ENCODE measurements at places on chromosomes 6 and 20. TPM values are rescaled to one million over a fixed set of nuclear protein-coding genes. Genes with fewer than 3 reads are reported as not detected.

Gene SIGLEC1
- not detected for polyA plus RNA-seq

Gene OPRM1
- polyA plus RNA-seq = not detected

Gene GGTLC1
- not detected for polyA plus RNA-seq

Gene EDN1
- 18.0 TPM for polyA plus RNA-seq

Gene ACOT13
- 41.5 TPM for polyA plus RNA-seq

Gene CYP39A1
- 1.5 TPM for polyA plus RNA-seq

Gene PCSK2
- not detected for polyA plus RNA-seq

Gene SNX9
- 25.3 TPM for polyA plus RNA-seq

Gene SOX18
- polyA plus RNA-seq = not detected

Gene WFDC8
- polyA plus RNA-seq = not detected

Gene MYCT1
- 0.05 TPM for polyA plus RNA-seq

Gene LBP
- not detected for polyA plus RNA-seq

Gene KHDRBS2
- not detected for polyA plus RNA-seq

Gene PRKN
- 0.19 TPM for polyA plus RNA-seq

Gene NFKBIE
- polyA plus RNA-seq = 6.5 TPM

Gene ZNF311
- 2.7 TPM for polyA plus RNA-seq

Gene VGLL2
- not detected for polyA plus RNA-seq

Gene NOL7
- 45.3 TPM for polyA plus RNA-seq

Gene PLCB4
- 3.1 TPM for polyA plus RNA-seq

Gene C6orf52
- not detected for polyA plus RNA-seq

Gene WFDC5
- polyA plus RNA-seq = 2.4 TPM

Gene MKKS
- polyA plus RNA-seq = 24.8 TPM

Gene SLC17A1
- not detected for polyA plus RNA-seq

Gene MUCL3
- polyA plus RNA-seq = not detected

Gene OGFRL1
- polyA plus RNA-seq = 5.6 TPM

Gene VNN1
- polyA plus RNA-seq = 1.5 TPM

Gene C6orf163
- polyA plus RNA-seq = 0.19 TPM

Gene LY6G6C
- 2.4 TPM for polyA plus RNA-seq
